ENCODE measurements at places on chromosomes 1 and 21.
A peak's percentile ranks its signal among the peaks of the same experiment; 100 is the strongest.

DNA sequence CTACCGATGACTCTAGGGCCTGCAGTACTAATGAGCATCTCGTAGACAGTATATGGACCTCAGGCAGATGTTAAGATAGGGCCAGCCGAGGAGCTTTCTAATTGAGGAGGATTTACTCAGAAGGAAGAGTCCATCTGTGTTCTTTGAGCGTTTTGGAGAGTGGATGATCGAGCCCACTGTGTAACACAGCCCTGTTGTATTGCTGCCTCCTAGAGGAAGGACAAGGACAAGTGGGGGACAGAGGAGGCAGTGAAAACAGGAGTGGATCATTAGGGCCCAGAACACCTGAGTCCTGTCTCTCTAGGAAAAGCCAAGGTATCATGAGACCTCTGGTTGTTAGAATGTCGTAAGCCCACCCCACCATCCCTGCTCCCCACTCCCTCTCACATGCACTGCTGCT lies 62.9 kb downstream of the TBX19 start:
- no peak for DNase-seq

DNA sequence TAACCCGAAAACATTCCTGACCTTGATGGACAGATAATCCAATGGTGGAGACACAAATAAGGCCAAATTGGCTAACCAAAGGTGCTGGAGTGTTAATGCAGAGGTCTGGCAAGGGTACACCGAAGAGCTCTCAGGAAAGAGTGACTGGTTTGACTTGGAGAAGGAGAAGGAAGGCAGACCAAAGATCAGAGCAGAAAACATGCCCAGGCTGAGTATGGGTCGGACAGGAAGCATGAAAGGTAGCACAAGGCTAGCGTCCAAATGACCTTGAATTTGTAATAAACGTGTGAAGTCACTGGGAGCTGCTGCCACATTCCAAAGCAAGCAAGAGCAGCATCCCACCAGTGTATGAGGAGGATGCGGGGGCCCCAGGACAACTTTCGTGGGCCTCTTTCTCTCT lies 45.7 kb downstream of the APP start:
- DNase-seq: no peak

GRCh38 chr1:97202481-97203380 lies 481.1 kb downstream of the PTBP2 start:
- DNase-seq: no peak

- no peak for DNase-seq
Observed at GRCh38 chr1:81803431-81804110, 2.8 kb downstream of the ADGRL2 start.

DNA sequence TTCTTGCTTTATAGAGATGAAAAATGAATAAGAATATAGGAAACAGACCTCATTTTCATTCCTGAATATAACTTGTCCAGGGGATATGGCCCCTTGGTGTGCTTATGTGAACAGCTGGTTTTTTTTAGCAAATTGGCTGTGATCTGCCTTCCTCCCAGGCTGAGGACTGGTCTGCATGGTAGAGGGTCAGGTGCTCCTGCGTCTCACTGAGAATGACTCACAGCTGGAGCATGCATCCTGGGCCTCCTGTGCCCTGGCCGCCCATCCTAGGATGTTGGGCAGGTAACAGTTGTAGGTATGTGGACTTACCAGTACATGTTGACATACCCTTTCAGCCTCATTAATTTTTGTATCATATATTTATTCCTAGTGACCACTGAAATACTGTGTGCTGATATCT lies 29.8 kb downstream of the AGT start:
- DNase-seq: no peak

- no peak for DNase-seq
Observed at GRCh38 chr1:228457017-228457395, 30.2 kb upstream of the RNF187 start.

GRCh38 chr21:46213620-46214286 lies 14.8 kb downstream of the LSS start:
- no peak for DNase-seq

GRCh38 chr1:233109096-233109495 lies 158.7 kb downstream of the NTPCR start:
- DNase-seq: no peak

DNA sequence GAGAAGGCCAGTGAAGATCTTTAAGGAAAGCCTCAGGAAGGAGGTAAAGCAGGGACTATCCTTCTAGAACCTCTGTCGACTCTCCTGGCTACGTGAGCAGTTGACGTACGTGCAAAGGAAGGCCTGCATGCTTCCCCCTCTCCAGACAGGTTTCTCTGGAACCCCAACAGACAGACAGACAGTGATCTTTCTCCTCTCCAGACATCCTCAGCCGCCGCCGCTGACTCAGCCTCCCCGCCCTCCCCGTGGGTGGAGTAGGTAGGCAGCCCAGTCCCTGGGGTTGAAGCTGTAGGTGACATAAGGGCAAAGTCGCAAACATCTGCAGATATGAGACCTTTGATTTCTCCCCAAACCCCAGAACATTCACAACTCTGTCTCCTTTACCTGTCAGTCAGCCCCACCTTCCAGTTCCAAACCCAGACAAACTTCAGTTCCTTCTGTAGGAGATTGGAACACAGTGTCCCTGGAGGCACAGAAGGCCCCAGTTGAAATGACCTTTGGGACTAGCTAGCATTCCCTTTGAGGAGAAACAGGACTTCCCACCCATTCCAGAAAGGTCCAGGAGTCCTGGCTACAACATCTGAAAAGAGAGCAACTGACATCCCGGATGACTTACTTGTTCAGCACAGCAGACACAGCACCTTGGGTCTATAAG lies 146.0 kb upstream of the JUN start:
- peak; percentile 60 for DNase-seq

DNA sequence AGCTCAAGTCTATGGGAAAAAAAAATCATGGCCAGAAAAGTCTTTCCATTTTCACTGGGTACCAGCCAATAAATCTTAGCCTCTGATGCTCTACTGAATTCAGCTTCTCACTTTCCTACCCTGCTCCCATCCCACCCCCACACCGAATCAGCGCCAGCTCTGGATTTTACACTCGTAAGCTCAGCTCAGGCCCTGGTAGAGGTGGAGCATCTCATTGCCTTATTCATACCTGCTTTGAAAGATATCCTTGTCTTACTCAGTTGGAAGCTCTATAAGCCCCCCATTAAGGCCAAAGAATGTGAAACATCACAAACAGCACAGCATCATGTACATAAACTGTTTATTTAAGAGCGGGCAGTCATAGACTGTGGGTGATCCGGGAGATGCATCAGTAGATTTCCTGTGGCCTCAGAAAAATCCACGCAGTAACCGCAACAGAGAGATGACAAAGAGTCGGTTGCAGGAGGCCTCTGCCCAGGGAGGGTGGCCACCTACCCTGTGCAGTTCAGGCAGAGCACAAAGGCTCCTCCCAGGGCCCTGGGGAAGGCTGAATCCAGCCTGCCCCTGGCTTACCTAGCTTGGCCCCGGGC lies 36.4 kb upstream of the ETS2 start:
- DNase-seq: no peak

DNA sequence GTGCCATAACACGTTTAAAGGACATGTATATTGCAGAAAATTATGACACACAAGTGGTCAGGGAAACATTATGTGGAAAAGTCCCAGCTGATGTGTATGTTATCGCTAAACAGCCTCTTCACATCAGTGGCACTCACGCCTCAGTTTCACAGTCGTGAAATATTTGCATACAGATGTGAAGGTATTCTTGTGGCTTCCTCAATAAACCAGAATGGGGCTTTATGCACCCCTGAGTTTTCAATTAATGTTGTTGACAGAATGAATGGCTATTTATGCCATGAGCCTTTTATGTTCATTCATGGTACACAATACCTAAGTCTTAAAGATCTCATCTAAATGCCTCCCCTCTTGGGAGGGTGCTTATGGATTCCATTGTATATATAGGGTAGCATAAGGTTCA lies 202.1 kb upstream of the ADGRL2 start:
- DNase-seq: no peak

DNA sequence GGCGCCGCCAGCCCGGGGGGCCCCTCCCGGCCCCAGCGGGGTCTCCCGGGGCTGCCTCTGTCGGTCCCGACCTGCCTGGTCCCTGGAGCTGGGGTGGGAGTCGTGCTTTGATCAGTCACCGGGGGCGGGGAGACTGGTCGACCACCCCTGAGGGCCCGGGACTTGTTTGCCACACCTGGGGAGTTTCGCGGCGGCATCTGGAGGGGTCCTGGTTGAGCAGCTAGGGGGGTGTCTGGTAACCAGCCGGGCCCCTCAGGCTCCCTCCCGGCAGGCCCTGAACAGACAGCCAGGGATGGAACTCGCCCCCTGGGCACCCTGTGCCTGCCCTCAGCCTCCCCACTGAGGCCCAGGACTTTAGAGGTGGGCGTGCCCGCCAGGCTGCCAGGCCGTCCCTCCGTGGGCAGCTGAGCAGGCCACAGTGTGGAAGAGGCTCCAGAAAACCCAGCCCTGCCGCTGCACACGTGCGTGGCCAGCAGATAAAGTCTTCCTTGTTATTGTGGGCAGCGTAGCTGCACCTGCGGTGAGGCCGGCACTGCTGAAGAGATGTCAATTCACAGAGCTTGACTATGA lies 13.3 kb upstream of the SAMD11 start:
- DNase-seq: no peak

DNA sequence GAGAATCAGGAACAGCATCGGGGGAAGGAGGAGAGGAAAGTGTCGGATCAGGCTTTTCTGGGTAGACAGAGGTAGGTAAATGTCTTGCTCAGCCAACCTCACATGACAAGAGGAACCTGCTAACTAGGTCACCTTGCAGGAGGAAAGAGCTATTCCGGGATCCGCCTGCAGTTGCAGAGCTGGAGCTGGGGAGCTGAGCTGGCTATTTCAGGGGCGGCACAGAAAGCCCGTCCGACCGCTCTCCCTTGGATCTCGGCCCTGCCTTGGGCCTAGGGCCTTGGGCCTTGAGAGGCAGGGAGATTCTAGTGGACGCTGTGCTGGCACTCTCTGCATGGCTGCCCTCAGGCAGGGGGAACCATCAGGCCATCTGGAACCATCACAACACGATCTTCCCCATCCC lies 56.5 kb upstream of the CTPS1 start:
- no peak for DNase-seq

DNA sequence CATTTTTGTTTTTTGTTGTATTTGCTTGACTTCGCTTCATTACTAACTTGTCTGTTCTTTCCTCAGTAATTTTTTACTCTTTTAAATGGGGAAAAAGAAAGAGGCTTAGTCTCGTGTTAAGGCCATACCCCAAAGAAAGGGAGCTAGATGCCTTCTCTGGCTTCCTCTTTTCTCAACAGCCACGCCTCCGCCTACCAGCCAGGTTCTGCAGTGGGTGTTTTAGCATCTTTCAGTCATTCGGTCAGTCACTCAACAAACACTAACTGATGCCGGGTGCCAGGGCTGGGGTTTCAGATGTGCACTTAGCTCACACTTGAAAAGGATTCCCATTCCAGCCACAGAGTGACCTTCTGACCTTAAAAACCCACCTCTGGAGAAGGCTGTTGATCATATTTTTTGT lies 46.3 kb upstream of the VAV3 start:
- no peak for DNase-seq

- no peak for DNase-seq
Observed at GRCh38 chr1:245258271-245258920, 103.6 kb downstream of the KIF26B start.

GRCh38 chr1:157958263-157958662 lies 35.2 kb upstream of the KIRREL1 start:
- DNase-seq: no peak

DNA sequence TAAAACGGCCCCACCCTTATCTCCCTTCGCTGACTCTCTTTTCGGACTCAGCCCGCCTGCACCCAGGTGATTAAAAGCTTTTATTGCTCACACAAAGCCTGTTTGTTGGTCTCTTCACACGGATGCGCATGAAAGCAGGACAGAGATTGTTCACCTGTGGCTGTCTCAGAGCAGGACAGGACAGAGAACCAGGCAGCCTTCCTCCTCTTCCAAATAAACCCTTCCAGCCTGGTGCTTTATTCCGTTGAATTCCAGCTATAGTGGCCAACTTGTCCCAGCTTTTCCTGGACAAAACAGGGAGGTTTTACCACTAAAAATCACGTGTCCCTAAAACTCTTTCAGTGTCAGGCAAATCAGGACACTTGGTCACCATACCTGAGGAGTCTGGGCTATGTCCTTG lies 9.5 kb upstream of the DMRTB1 start:
- no peak for DNase-seq

- DNase-seq: no peak
Observed at GRCh38 chr1:81493102-81493869, 307.4 kb upstream of the ADGRL2 start.

DNA sequence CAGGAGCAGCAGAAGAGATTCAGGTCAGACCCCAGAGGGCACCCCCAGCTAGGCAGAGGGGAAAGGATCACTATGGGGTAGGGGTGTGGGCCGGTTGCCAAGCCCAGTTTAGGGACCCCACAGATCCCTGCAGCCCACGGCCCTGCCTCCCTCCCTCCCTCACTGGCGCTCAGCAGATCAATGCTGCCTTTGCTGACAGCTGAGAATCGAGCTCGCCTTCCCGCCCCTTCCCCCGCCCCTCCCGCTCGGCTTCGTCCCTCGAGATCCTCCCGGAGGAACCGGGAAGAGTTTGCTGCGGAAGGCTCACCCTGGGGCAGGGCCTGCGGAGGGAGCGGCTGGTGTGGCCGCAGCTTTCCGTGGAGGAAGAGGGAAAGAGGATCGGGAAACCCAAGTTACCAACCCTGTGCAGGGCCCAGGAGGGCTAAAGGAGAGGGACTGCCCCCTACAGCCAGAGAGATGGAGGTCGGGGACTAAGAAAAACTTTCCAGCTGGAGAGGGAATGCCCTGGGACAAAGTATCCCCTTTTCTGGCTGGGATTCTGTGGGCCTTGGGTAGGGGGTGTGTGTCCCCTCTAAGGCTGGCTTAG lies 1.1 kb upstream of the KCNQ4 start:
- DNase-seq: no peak

GRCh38 chr1:26022404-26022779 lies 817 bp downstream of the EXTL1 start:
- no peak for DNase-seq

DNA sequence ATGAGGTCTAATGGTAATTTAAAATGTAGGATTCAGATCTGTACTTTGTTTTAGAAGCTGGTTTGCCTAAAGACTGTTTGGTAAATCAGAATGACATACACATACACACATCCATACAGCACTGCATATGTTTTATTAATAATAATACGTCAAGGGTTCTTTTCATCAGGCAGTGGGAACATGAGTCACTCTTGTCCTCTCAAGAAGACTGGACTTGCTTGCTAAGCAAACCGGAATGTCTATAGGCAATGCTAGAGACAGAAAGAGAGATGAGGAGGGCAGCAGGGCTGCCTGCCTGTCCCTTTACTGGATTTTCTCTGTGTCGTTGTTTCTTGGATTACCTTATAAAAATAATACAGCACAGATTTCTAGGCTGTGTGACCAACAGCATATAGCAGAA lies 119.1 kb upstream of the GALNT2 start:
- no peak for DNase-seq

DNA sequence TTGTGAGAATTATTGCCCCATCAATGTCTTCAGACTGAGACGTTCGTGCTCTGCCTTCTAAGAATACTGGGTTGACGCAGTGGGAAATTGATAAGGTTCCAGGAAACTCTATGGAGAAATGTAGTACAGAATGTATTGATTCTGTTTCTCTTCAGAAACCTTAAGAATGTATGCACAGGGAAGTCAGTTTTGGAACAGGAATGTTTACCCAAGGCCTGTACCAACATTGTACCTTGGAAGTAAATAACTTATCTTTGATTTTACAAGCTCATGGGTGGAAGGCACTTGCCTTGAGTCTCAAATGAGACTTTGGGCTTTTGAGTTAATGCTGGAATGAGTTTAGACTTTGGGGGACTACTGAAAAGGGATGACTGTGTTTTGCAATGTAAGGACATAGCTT lies 59.5 kb upstream of the PCP4 start:
- no peak for DNase-seq

All from stimulated activated CD4-positive, alpha-beta T cell treated with anti-CD3 and anti-CD28 coated beads, TNF-alpha, amount 100 ng/mL, for 24 hours (primary cell).